ENCODE measurements at places on chromosomes 7 and 10.

DNA sequence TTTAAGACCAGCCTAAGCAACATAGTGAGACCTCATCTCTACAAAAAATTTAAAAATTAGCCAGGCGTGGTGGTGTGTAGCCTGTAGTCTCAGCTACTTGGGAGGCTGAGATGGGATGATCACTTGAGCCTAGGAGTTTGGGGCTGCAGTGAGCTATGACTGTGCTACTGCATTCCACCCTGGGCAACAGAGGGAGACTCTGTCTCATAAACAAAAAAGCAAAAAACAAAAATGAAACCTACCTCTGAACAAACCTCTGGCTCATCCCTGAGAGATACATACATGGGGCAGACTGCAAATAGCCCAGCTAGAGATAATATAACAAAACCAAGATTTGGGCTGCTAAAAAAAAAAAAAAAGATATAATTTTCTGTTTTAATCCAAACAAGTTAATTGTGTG is 19.5 kb downstream of the C10orf67 start:
- DNase-seq, result no peak

GRCh38 chr7:20152511-20152910 is 64.7 kb downstream of the MACC1 start:
- no peak for DNase-seq

DNA sequence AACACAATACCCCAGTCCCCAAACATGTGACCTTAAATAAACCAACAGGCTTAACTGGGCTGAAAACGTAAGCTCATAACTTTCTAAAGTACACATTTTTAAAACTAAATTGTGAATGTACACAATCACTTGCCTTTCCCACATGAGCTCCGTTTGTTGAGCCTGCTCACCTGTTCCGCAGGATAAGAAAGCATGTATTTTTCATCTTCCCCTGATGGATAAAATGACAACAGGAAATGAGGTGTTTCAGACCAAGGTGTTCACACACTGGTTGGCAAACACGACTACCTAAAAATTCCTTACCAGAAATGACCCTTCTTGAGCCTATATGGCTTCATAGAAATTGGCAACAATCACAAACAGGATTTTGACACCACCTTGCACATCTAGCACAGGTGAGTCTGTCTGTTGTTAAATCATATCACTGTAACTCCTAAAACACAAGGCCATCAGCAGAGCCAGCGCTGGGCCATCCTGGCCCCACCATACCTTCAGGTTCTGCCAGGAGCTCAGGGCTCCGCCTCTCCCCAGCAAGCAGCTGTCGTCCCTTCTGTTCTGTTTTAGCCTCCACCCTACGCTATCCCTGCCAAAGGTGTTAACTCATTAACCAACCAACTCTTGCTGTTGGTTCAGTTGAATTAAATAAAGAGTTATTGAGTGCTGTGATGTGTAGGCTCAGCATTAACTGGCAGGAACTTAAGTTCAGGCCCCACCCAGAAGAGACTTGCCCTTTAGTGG is 73.6 kb upstream of the RNF32 start:
- DNase-seq, result no peak

DNA sequence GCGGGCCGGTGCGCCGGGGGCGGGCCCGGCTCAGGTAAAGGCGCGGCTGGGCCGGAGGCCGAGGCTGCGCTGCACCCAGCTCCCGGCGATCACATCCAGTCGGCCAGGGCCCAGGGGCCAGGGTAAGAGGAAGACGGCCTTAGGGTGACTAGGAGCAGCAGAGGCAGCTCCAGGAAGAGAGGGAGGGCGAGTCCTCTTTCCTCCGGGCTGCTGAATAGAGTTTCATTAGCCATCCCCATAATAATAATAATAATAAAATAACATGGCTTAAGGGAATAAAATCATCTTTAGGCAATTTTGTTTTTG is 44.8 kb upstream of the CDK1 start:
- no peak for DNase-seq

DNA sequence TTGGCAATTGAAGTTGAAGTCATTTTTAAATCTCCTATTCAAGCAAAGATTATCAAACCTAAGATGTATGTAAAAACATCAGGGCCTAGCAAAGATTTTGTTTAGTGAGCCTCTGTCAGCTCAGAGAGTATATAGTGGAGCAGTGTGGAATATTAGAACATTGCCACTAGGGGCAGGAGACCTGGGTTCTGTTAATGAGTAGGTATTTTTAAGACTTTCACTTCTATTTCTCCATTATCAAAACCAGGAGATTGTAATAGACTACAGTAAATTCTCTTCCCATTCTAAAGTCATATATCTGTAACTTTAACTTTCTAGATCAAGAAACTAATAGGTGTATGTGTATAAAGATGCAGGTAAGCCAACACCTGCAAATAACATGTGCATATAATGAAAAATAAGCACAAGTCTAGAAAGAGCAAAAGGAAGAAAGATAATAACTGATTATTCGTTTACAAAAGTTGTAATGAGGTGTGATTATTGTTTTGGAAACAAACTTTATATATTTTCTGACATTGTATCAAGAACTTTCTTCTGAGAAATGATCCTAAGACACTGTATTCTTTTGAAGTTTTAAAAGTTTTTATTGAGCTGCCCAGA is 64.4 kb downstream of the KCND2 start:
- DNase-seq, result no peak

DNA sequence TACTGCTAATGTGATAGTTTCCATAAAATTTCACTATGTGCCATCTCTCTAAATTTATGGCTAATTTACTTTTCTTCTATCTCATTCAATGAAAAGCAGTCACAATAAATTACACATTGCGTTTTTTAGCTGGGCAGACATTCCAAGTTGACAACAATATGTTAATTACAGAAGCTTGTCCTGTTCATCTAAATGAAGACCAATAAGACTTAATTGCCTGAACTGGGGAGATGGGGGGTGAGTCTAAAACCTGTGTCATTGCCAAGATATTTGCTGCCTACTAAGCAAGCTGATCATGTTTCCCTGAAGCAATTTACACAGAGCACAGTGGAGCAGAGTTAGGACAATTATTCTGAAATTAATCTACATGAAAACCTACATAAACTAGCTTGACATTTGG is 89.3 kb upstream of the ADRB1 start:
- DNase-seq, result no peak

Measured in glomerular endothelial cell (primary cell).